NCI-H1694 (cell line): ENCODE measurements at places on chromosomes 5 and 9.

DNA sequence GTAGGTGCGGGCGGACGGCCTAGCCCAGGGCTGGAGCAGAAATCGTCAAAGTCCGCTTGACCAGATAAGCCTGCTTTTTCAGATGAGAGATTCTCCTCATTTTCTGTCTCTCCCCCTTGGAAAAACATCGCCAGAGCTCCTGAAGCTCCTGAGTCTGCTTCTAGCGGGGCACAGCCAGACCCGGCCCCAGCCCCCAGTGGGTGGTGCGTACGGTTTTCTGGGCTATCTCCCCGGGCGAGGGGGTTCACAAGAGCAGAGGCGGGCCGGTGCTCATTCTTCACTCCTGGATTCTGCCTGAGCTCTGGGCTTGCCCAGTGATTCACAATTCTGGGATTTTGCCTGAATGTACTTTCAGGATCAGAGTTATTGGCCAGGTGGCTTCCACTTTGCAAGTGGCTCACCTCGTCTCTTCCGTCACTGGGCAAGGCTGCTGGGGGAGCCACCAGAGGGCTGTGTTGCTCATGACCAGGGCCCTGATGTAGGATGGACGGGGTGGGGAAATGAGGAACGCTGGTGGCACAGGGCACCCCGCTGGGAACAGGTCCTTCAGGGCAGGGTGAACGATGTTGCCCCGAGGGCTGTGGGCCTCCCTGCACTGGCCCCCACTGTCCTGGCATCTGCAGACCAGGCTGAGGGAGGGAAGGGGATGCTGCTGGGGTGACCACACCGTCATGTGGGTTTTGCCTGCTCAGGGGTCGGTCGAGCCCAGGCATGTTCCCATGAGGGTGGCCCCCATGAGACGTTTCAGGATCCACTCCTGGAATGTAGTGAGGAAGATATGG, 6.3 kb downstream of the SEC16A start:
- no peak for DNase-seq

GRCh38 chr5:120372899-120373298, 91.2 kb upstream of the PRR16 start:
- DNase-seq: no peak

DNA sequence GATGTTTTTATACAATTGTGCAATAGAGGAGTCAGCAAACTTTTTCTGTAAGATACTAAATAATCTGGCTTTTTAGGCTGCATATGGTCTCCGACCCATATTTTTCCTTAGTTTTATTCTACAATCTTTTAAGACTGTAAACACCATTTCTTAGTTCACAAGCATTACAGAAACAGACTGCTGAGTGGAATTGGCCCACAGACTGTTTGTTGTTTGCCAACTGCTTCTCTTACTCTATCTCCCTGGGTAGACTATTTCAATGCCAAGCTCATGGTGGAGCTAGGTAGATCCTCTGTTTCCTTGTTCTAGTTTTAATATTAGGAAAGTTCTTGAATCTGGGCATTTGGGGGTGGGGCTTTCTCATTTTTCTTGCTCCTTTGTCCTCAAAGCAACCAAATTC, 857.6 kb downstream of the TLE1 start:
- DNase-seq: no peak

- no peak for DNase-seq
These were observed 4.5 kb downstream of the EGR1 start for GRCh38 chr5:138469540-138470321.

DNA sequence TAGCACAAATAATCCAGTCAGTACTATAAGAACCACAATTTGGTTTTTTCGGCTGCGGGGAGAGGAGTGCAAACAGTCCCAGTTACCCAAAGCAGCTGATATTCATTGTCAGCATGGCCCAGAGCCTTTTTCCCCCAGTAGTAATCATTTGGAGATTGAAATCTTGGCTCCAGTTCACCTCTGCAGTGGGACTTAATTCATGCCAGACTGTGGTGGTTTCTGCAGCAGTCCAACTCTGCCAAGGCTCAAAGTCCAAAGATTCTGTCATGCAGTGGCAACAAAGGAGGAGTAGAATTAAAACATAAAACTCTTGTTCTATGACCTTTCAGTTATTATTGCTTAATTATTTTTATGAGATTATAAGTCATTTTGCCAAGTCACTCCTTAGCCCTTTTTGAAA, 25.0 kb upstream of the TRIM36 start:
- DNase-seq: no peak
